Substantia nigra (tissue), 51 donors: ENCODE measurements at places on chromosomes 6 and 20.
A peak's percentile ranks its signal among the peaks of the same experiment; 100 is the strongest.

- DNase-seq: no peak
Measured at GRCh38 chr6:6784514-6785162, 196.1 kb downstream of the LY86 start.

GRCh38 chr6:34132486-34133185 lies 13.3 kb downstream of the GRM4 start:
- DNase-seq: no peak

DNA sequence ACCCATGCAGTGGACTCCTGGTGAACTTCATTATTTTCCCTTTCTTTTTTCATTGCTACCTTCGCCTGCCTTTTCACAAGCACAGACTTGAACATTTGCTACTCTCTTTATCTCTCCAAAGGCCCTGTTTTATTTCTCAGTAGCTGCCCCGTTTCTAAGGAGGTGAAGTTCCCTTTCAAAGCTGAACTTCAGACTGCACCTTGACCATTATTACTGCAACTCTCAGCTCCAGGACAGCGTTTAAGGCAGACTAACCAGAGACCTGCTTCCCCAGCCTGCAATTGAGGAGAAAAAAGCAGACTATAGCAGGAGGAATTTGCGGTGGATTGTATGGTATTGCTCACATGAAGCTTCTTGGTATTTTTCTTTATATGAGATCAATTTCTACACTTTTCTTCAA lies 460.7 kb downstream of the CBLN4 start:
- DNase-seq: no peak

DNA sequence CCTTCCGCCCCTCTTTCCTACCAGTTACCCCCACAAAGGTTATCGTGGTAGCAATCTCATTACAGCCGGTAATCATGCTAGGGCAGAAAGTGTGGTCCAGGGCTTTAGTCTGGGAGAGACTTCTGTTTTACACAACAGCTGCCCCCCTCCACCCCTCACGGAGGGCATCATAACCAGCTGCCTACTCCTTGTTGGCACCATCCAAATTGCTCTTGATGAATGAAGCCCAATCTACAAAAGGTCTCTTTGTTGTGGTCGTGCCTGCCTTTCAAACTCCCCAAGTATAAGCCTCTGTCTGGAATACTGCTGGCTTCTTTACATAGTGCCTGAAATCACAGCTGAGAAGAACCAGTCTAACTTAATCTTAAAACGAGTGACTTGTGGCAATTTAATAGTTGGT lies 157.9 kb downstream of the INSM1 start:
- no peak for DNase-seq

DNA sequence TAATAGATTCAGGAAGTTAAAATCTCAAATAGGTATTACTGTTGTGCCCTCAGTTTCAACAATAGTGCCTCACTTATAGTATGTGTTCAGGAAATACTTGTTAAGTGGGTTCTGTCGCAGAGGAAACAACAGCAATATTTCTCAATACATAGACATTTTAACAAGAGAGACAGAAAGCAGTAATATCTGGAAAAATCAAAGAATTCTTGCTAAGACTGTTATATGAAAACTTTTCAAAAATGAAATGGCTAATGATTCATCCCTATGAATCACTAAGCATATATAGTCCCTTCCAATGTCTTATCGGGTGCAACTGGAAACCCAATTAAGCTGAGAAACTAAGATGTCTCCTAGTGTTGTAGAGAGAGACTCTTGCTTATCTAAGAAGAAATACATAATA lies 668.9 kb downstream of the TFAP2A start:
- DNase-seq: no peak

GRCh38 chr6:112356994-112357393 lies 9.9 kb downstream of the RFPL4B start:
- DNase-seq: no peak

GRCh38 chr20:48196001-48196400 lies 410.7 kb upstream of the SULF2 start:
- DNase-seq: no peak

DNA sequence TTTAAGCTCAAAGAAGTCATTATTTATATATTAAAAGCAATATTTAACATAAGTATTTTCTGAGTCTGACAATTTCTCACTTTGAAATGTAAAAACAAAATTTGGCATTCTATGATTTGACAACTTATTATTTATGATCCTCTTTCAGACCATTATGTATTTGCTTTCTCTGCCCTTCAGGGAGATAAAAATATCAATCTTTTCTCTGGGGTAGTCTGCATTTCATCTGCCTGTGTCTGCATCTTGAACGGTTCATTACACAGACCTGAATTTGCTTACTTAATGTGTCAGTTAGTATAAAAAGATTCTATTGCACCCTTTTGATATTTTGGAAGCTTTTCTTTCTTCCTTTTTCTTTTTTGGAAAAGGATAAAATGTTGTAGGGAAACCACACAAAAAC lies 354.0 kb upstream of the RGS17 start:
- no peak for DNase-seq

- peak; percentile 46 for DNase-seq
Measured at GRCh38 chr6:125363039-125363823, 61.5 kb upstream of the HDDC2 start.

DNA sequence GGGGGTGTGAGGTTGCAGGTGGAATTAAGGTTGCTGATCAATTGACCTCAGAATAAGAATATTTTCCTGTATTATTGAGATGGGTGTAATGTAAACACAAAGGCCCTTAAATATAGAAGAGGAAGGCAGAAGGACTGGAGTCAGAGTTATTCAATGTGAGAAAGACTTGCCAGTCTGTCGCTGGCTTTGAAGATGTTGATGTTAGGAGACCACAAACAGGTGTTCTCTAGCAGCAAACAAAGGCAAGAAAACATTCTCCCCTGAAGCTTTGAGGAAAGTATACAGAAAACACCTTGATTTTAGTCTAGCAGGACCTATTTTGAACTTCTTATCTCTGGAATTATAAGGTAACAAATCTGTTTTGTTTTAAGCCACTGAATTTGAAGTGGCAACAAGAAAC lies 138.9 kb upstream of the PTPRK start:
- DNase-seq: no peak

DNA sequence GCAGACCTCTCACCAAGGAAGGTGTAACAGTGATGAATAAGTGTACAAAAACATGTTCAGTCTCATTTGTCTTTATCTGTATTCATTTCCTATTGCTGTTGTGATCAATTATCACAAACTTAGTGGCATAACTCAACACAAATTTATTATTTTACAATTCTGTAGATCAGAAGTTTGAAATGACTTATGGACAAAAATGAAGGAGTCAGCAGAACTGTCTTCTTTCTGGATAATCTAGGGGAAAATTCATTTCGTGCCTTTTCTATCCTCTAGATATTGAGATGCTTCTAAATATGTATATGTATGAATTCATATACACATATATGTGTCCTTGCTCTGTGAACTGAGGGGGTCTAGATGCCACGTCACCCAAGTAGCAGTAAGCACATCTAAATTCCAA lies 663.1 kb upstream of the MARCKS start:
- DNase-seq: no peak

GRCh38 chr6:34143884-34144580 lies 1.9 kb downstream of the GRM4 start:
- no peak for DNase-seq

- DNase-seq: no peak
Measured at GRCh38 chr6:7073082-7073820, 34.5 kb upstream of the RREB1 start.

DNA sequence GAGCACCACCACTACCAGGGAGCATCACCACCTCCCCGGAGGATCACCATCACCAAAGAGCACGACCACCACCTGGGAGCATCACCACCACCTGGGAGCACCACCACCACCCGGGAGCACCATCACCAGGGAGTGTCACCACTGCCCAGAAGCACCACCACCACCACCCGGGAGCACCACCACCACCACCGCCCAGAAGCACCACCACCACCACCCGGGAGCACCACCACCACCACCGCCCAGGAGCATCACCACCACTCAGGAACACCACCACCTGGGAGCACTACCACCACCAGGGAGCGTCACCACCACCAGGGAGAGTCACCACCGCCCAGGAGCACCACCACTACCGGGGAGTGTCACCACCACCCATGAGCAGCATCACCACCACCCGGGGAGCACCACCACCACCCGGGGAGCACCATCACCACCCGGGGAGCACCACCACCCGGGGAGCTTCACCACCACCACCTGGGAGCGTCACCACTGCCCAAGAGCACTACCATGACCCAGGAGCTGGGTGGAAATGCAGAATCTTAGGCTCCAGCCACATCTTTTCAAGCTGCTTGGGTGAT lies 237.3 kb downstream of the SOD2 start:
- no peak for DNase-seq

DNA sequence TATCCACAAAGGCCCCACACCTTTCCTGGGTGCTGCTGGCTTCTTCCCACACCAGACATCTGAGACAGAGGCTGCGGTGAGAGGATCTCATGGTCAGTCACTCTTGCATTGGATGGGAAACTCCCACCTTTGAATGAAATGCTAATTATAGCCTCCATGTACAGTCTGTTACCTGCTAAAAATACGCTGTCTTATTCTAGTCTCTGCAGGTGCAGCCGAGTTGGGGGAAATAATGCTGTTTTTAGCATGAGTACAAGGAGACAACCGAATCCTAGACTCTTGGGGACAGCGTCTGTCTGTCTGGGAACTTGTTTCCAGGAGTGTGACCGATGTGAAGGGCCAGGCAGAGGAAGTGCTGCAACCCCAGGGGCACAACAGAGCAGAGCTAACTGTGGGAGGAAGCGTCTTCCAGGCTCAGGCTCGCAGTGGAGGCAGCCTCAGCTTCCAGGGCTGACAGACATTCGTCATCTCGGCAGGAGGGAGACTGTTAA lies 286.2 kb downstream of the PREX1 start:
- no peak for DNase-seq

- no peak for DNase-seq
Measured at GRCh38 chr20:12824328-12825225, 184.2 kb upstream of the SPTLC3 start.

GRCh38 chr20:62888910-62889309 lies 27.3 kb upstream of the TCFL5 start:
- no peak for DNase-seq

GRCh38 chr6:34149452-34149810 lies 3.5 kb upstream of the GRM4 start:
- DNase-seq: no peak

DNA sequence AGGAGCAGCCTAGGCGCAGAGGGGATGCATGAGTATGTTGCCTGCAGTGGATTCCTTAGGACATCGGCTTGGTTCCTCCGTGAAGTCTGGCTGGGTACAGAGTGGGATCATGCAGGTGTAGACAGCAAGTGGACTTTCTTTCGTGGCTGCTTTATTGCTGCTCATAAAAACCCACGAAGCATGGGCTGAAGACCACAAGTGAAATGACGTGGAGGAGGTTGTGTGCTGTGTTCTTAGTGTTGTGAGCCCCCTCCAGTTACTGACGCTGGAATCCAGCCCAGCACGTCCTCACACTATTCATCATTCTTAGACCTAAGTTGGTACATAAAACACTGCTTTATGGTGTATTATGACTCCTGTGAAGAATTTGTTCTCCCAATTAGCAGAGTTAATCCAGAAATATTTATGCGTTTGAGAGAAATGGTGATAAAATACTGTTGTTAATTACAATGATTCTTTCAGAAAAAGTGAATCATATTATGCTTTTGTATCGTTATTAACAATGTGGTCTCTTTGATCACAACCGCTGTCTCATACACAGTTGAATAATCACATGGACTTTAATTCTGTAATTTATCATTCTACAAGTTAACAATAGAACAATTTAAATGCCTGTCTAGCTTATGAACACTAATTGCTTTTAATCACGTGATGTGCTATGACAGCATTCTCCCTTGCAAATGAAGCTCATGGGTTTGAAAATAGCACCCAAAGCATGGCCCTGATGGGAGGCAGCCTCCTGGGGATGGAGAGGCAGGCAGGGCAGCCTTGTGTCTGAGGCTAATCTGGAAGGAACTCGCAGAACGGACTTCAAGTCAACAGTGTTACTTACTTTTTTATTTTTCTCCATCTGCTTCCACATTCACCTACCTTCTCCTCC lies 233.9 kb upstream of the SYNDIG1 start:
- DNase-seq: no peak

DNA sequence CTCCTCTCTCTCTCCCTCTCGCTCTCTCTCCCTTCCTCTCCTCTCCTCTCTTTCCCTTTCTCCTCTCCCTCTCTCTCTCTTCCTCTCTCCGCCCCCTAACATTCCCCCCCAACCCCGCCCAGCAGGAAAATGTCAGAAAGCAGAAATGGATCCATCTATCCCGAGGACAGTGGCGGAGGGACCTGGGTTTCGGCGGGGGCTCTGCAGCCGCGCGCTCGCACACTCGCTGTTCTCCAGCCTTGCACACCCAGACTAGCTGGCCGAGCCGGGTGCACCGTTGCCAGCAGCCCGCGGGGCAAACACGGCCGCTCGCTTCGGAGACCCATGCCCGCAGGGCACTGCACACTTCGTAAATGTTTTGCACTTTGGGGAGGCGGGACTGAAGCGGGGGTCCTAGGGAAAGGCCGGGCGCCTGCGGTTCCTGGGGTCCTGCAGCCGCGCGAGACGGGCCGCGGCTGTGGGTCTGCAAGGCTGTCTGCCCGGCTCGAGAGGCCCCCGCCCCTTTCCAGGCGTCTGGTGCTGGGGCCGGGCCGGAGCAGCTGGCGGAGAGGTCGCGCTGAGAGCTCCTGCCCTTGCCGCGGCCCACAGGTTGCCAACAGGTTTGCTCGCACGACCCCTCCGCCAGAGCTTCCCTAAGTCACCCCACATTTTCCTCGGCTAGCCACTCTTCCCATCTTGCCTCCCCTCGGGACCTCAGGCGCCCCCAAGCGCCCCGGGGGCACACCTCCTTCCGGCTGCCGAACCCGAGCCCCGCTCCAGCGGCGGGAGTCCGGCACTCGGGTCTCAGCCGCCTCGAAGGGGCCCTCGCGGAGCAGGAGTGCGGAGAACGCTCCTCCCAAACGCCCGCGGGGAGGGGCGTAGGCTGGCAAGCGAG lies 818 bp upstream of the MDGA1 start:
- DNase-seq: peak; percentile 30

DNA sequence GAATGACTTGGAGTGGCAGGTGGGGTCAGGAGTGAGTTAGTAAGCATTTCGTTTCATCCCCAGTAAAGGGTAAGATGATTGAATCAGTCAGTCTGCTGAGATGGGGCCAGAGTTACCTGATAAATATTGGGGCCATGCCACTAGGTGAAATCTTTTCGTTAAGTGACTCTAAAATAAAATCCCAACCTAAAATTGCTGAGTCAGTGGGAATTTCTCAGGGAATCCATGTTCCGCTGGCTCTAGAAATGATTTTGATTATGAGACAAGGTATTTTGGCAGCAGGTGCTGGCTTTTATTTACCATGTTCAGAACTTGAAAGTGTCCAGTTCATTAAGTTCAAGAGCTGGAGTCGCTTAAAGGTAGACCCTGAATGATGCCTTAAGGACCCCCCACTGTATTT lies 125.4 kb downstream of the GMPR start:
- DNase-seq: no peak
